Umbilical cord (tissue), 2 donors: ENCODE measurements at places on chromosomes 11 and 22. TPM values are rescaled to one million over a fixed set of nuclear protein-coding genes. Genes with fewer than 3 reads are reported as not detected.

MFRP gene
- total RNA-seq, result 2.9 TPM

DNA sequence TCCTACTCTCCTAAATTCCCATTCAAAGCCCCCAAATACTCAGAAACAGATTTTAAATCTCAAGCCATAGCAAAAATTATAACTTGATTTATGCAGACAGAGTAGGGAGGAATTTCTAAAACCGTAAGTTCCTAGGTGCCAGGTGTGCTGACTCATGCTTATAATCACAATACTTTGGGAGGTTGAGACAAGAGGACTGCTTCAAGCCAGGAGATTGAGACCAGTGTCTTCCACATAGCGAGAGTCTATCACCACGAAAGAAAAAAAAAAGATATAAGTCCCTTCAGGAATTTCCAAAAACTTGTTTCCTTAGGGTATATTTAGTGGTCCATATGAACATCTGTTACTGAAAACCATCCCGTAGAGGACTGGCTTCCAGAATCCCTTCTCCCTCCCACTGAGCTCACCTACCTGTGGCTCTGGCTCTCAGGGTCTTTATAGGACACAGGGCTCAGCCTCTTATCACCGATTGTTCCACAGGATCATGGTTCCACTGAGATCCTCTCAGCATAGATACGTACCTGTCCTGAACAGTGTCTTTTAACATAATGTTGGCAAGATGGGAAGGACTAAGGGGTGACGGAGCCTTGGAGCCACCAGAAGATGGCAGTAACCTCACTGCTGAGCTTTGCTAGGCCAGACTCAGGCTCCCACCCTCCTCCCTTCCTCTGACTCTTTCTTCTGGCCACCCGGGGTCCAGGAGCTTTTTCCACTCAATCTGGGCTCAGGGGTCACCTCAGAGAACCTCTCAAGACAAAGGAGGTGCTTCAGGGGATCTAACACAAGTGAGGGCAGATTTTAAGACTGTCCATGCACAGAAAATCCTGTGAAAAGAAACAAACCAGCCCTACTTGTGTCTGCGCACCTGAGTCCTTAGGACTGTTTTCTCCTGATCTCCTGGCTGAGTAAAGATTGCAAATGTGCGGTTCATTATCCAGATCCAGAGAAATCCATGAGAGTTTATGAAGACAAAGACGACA lies 117.5 kb upstream of the TOP3B start:
- no peak for DNase-seq

DNA sequence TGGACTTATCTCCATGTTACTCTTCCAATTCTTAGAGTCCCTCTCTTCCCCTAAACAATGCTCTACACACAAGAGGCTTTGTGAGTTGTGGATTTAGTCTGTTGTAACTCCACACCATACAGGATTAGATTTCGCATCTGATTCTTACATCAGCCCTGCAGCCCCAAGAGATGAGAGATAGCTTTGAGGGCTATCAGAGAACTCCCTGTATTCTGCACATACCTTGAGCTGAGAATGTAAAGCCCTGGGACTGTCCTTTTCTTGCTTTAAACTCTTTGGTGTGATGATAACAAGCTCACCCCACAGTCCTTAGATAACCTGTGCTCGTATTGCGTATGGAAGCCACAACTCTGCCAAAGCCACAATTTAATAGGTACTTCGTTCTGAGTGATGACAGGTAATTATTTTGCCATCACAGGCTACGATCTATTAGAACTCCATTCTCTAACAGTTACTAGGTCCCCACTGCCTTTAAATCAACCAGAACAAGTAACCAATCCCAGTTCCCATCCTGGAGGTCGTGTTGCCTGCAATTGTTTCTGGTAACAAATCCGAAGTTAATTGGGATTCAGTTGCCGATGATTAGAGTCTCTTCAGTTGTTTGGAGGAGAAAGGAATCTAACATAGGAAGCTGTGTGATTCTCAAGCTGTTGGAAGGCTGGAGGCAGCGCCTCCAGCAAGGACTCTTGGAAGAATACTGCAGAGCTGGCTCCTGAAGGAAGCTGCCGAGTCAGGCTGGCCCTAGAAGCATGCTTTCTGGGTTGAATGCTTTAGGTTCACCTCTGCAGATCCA lies 1.3 kb upstream of the PARVG start:
- DNase-seq, result no peak

GRCh38 chr11:19375440-19375839 lies 134.7 kb upstream of the E2F8 start:
- no peak for DNase-seq

INSC gene
- total RNA-seq, result 0.72 TPM

DNA sequence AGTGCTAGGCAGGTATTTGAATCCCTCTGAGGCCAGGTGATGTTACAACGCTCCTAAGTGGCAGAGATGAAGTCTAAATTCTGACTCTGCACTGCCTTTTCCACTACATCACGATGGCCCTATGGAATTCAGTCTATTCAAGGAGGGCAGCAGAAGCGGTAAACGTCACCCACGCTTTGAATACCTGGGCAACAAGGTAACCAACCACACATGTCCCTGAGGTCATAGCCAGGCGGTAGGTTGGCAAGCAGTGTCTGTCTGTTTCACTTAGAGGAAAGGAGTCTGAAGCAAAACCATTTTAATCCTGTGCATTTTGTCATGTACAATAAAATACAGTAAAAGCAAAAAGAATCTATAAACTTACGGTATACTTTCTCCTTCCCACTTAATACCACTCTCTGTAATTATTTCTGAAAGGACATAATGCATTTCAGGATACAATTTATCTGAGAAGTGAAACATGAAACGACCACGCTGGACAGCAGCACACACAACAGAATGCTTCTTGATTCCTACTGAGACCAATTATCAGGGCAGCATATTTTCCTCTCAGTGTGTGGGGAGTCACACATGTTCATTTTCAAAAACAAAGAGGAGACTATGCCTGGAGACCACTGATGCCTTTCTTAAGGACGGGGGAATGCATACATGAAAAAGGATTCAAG lies 51.3 kb downstream of the PRDM10 start:
- DNase-seq, result no peak

GRCh38 chr11:92224407-92225124 lies at the start of gene FAT3:
Gene FAT3, plus strand, starts transcription at chr11:92224818. Its CDS starts 127,295 bp downstream, at chr11:92352113.
- peak; percentile 90 for DNase-seq

DNA sequence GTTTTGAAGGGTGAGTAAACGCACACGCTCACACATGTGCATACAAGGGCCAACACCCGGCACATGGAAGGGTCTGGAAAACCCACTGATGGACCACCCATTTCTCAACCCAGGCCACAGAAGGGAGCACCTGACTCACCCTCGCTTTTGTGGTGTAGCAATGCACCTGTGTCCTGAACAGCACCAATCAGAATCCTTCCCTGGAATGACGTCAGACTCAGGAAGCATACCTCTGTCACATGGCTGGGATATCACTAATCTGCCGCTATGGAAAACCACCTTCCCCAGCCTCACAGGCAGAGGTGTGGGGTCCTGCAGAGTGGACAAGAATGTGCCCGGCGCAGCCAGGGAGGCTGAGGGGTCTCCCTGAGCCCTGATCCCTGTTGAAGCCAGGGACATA lies 9.0 kb upstream of the OSM start:
- DNase-seq, result no peak

DNA sequence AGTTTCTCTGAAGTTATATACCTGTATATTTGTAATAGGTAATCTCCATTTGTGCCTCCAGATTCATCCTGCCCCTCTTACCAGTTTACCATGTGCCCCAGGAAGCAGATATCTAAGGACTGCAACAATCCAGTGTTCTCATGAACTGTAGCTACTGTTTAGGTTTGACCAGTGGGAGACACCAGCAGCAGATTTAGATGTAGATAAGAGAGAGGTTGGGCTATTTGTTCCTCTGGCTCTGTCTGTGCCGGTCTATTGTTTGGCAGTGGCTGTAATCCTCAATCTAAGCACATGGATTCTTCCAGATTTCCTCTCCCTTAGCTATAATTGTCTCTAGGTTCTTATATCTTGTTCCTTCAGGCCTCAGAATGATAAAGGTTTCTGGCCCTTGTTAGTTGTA lies 88.4 kb downstream of the ANO3 start:
- DNase-seq, result no peak

GRCh38 chr11:86488553-86488952 lies 113.9 kb downstream of the CCDC81 start:
- DNase-seq, result no peak

CD59 gene
- 67.9 TPM for total RNA-seq

DNA sequence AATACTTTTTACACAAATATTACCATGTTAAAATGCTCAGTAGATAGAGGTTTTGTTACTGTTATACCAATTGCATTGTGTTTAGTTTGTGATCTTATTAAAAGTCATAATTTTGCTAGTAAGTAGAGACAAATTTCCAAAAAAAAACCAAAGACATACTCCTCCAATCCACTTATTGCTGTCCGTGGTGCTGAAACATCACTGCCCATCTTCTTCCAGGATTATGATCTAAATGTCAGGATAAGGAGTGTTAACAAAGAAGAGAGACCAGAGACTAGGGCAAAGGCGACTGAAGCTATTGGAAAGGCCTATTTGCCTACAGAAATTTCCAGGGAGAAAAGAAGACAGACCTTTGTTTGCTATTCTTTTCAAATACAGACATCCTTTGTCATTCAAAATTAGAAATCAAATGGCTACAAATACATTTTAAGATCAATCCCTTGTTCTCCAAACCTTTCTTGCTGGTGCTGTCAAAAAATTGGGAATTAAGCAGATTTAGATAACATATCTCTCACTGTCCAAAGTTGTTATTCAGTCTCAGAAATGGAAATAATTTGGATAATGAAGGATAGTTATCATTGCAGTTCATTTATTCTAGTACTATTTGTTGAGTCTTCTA lies 199.7 kb downstream of the C11orf91 start:
- peak; percentile 65 for DNase-seq

PGA3 gene
- total RNA-seq, result 37.8 TPM
